LNCaP clone FGC (cell line): ENCODE measurements at places on chromosomes 2 and 18.
A peak's percentile ranks its signal among the peaks of the same experiment; 100 is the strongest.

DNA sequence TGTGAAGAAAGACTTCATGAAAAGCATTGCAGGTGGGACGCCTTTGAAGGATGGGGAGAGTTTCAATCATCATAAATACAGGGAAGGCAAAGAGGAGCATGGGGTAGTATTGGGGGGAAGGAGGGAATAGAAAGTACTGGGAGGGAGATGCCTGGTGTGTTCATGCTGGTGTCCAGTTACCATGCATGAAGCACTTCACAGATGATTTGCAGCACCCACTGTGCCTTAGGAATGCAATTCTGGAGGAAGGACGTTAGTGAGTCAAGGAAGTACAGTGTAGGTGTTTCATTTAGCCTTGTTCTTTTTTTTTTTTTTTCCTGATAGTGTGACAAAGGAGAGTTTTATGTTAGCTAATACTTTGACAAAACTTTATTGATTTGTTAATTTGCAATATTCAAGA lies 36.8 kb downstream of the ADAM23 start:
- DNase-seq = no peak

DNA sequence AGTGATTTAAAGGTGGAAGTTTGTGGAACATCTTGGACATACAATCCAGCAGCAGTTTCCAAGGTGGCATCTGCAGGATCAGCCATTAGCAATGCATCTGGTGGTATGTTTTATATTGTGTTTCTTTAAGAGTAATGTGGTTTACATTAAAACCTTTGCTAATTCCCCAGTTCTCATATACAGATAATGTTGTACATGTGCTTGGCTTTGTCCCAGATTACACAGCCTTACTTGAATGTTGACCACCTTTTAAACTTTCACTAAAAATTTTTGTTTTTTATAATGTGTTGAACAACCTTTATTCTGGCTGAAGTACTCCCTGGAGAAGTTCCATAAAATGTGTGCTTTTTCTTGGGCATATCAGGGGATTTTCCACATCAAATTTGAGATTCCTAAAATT lies 57.5 kb downstream of the MIB1 start:
- no peak for DNase-seq

DNA sequence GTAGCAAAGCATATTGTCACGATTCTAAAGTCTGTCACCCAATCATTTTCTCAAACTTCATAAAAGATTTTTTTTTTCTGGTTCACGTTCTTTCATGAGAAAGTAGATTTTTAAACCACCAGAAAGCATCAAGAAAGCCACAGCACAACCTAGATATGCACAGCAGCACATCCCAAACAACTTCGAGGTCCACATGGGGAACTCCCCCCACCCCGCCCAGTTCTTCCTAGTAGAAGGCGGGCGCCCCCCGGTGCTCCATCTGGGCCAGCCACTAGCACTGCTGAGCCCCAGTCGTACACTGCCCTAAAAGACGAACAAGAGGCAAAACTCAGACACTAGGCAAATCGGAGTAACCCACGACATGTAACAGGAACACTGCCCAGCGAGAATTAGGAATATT lies 15.5 kb downstream of the HDLBP start:
- DNase-seq = no peak

GRCh38 chr2:161418715-161419637 lies 2.9 kb downstream of the TBR1 start:
- no peak for DNase-seq

GRCh38 chr2:116706396-116706795 lies 1108.1 kb upstream of the DDX18 start:
- DNase-seq = peak; percentile 78
